GM12878 (cell line): ENCODE measurements at places on chromosomes 4 and X. TPM values are rescaled to one million over a fixed set of nuclear protein-coding genes. Genes with fewer than 3 reads are reported as not detected.

DNA sequence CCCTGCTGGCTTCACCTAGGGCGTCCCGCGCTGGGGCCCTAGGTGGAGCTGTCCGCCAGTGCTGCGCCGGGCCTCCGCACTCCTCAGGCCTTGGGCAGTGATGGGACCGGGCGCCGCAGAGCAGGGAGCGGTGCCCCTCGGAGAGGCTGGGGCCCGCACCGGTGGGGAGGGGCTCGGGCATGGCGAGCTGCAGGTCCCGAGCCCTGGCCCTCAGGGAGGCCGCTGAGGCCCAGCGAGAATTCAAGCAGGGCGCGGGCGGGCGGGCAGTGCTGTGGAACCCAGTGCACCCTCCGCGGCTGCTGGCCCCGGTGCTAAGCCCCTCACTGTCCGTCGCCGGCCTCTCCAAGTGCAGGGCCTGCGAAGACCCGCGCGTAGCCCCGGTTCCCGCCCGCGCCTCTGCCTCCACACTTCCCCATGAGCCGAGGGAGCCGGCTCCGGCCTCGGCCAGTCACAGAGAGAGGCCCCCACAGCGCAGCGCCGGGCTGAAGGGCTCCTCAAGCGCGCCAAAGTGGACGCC, 565.1 kb upstream of the NDST4 start:
- no peaks in the 10 kb centered on the region for H3K36me3 ChIP-seq
- no peaks in the 10 kb centered on the region for H3K27me3 ChIP-seq
- no peaks in the 10 kb centered on the region for H3K4me1 ChIP-seq
- no peak overlapping the region for H3K27ac ChIP-seq

The MAML3 gene
- polyA plus RNA-seq: 0.03 and 0.09 TPM in 2 replicates

The CSAG1 gene
- polyA plus RNA-seq: not detected in 2 replicates

The SLC9A7 gene
- 5.0 and 13.1 TPM in 2 replicates for polyA plus RNA-seq

DNA sequence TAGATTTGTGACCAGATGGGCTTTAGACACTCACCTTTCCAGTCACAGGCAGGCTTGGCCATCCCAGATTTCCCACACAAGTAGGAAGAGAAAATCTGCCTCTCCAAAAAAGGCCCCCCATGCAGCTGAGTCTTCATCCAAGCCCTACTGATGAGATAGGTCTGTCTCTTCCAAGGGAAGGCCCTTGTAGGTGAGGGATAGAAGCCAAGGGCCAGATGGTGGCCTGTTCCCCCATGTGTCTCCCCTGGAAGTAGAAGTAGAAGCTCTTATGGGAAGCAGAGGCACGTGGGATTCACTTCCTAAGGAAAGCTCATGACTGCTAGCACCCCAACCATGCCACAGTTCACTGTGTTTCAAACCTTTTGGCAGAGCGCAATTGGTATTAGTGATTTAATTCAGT, 81.5 kb downstream of the REPS2 start:
- DNase-seq: no peak
- no peaks in the 10 kb centered on the region for H3K4me1 ChIP-seq
- H3K36me3 ChIP-seq: no peaks in the 10 kb centered on the region
- no peaks in the 10 kb centered on the region; the same call in 1 of the 2 replicates for H3K27me3 ChIP-seq
- H3K4me3 ChIP-seq: no peak overlapping the region

The NCAPG gene
- polyA plus RNA-seq: 80.6 and 83.0 TPM in 2 replicates
